NCI-H524 treated with DMSO at 0.1 percent for 48 hours (cell line): ENCODE measurements at places on chromosomes 5 and 9.

- no peak for DNase-seq
Measured at GRCh38 chr5:124410539-124411488, 335.6 kb downstream of the ZNF608 start.

- no peak for DNase-seq
Measured at GRCh38 chr9:1198085-1198484, 147.9 kb downstream of the DMRT2 start.

GRCh38 chr5:131495536-131496399 lies 139.3 kb downstream of the RAPGEF6 start:
- no peak for DNase-seq

DNA sequence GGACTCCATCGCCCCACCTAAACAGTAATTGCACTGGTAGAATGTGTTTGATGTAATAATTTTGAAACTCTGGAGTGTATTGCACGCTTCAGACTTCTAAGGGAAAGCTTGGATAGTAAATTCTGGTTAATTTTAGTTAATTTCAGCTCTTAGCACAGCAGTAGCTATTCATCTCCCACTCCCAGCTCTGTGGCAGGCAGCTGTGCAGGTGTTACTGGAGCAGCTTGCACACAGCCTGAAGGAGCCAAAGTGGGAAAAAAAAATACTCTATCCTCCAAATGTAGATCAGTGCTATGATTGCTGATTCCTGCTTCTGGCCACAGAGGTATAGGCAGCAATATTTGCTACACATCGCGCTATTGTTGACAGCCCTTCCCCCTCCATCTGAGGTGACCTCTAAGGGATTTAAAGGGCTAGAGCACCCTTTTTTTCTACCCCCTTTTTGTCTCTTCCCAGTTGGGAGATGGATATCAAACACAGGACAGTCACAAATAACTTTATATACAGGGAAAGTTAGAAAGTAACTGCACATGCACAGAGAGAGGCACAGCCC lies 97.4 kb downstream of the KCTD16 start:
- DNase-seq, result no peak

GRCh38 chr9:108477529-108478006 lies 378.2 kb downstream of the ACTL7B start:
- no peak for DNase-seq

- no peak for DNase-seq
Measured at GRCh38 chr9:94526271-94526670, 28.6 kb upstream of the PCAT7 start.

DNA sequence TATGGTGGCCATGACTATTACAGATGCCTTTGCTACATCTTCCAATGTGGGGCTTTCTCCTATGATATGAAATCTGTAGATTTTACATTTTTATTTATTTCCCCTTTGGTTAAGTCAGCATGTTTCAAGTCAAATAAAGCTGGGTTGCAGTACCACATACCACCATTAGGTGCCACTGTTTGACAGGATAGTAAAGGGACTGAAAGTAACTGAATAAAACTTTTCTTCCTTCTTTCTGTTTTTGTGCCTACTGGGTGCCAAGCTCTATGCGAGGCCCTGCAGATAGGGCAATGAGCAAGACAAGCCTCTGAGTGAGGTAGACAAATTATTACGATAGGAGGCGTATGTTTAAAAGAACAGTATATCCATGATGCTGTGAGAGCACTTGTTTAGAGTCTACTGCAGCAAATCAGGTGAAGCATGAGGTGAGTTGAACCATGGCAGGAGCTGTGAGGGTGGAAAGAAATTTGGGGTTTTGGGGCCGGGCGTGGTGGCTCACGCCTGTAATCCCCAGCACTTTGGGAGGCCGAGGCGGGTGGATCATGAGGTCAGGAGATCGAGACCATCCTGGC lies 64.8 kb downstream of the GDNF start:
- DNase-seq, result no peak

- no peak for DNase-seq
Measured at GRCh38 chr5:85030316-85031084, 645.8 kb upstream of the EDIL3 start.

DNA sequence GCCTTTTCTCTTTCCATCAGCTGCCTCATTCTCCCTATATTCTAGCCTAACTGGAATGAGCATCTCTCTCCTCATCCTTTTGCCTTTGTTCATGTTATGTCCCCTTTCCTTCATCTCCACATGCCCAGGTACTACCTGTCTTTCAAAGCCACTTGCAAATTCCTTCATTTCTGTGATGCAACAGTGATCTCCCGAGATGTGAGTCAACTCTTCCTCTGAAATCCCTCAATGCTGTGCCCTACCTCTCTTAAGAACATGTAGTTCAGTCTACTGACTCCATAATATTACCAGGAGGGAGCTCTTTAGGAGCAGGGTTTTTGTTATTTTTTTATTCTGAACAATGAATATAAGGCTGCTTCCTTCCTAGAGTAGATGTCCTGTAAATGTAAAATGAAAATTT lies 91.6 kb downstream of the ZNF462 start:
- no peak for DNase-seq

GRCh38 chr9:123218831-123219230 lies 49.6 kb downstream of the STRBP start:
- no peak for DNase-seq

- no peak for DNase-seq
Measured at GRCh38 chr5:132223861-132224260, 3.8 kb downstream of the P4HA2 start.

- no peak for DNase-seq
Measured at GRCh38 chr5:20514145-20514544, 526.1 kb upstream of the CDH18 start.

- no peak for DNase-seq
Measured at GRCh38 chr5:121108725-121109124, 644.6 kb downstream of the PRR16 start.

GRCh38 chr9:106376689-106377088 lies 486.3 kb upstream of the ZNF462 start:
- DNase-seq, result no peak

- no peak for DNase-seq
Measured at GRCh38 chr5:38105231-38105570, 153.2 kb upstream of the EGFLAM start.

- DNase-seq, result no peak
Measured at GRCh38 chr9:76405868-76406267, 11.6 kb upstream of the RFK start.

DNA sequence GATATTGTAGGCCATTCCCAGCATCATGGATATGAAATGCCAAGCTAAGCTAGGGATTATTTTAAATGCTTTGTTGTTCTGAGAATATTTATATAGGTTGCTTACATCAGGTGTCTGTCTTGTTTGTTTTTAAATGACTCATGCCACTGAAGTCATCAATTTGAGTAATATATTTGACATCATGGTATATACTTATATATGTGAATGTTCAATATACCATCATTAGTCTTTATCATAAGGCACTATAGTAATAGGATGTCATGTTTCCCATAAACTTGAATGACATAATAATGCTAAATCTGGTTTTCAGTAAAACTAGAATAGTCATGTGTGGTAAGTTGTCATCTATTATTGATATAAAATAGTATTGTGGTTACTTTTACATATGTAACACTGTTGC lies 13.1 kb downstream of the C9orf85 start:
- no peak for DNase-seq

DNA sequence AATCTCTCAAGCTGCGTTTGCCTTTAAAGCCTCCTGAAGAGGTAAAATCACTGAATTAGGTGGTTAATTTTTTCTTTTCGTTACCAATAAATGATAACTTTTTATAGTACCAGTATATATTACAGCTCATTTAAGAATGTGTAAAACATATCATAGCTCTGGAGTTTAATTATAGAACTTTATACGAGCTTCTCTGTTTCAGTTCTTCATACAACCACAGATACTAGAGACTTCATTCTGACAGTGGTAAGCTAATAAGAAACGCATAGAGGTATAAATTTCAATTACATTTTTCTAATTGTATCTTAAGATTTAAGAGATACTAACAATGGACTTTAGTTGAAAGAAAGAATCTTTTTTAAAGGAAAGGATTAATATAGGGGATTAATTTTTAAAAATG lies 73.9 kb downstream of the PBX3 start:
- DNase-seq, result no peak

DNA sequence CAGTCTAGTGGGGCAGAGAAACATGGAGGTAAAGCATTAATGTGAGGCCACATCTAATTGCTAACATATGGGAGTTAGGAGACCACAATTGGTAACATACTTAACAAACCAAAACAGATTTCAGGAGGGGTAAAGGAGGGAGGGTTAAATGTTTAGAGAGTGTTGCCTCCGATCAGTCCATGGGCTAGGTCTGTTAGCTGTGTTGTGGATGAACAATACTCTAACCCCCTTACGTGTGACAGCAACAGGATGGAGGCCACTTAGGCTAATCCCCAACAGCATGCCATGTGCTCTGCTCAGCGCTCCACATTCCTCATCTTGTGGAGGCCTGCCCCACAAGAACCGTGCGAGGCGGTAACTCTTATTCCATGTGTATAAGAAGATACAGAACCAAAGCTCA lies 167.0 kb downstream of the CRB2 start:
- peak; percentile 33 for DNase-seq

GRCh38 chr9:106653213-106653612 lies 209.8 kb upstream of the ZNF462 start:
- DNase-seq, result no peak

DNA sequence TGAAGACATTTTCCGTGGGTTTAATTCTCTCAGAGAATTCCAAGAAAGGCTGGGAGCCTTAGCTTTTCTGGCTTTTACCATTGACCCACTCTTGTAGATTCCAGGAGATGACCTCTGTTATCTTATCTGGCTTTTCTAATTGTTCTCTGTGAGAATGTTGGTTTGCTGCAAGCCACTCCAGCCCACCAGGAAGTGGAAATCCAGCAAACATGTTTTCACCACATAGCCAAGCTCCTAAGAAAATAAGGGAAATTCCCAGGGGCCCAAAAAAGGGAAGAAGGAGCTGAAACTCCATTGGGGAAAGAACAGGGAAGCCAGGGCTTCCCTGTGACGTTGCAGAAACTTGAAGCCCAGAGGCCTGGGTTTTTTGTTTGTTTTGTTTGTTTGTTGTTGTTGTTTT lies 19.7 kb downstream of the GPR107 start:
- DNase-seq, result no peak

DNA sequence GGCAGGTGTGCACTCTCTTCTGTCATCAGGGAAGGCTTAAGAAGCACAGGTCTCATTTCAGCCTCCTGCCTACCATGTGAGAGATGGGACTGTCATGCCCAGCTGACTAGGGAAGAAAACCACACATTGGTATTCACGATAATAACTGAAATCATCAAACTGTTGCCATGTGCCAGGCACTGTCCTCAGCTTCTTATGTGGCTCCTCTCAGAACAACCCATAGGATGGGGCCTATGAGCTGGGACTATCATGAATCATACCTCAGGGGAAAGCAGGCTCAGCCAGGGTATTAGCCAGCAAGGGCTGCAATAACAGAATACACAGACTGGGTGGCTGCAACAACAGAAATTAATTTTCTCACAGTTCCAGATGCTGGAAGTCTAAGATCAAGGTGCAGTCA lies 3.3 kb downstream of the AFAP1L1 start:
- DNase-seq, result no peak

DNA sequence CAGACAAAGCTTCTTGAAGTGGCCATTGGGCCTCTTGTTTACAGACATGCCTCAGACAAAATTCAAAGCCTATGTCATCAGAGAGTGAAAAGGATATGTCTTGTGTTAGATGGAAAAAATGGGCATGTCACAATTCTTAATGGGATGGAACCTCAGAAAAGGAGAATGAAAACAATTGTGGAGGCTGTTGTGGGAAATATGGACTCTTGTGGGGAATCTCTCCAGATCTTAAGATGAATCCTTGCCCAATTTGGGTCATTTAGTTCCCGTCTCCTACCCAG lies 19.5 kb downstream of the SLC22A5 start:
- DNase-seq, result no peak

DNA sequence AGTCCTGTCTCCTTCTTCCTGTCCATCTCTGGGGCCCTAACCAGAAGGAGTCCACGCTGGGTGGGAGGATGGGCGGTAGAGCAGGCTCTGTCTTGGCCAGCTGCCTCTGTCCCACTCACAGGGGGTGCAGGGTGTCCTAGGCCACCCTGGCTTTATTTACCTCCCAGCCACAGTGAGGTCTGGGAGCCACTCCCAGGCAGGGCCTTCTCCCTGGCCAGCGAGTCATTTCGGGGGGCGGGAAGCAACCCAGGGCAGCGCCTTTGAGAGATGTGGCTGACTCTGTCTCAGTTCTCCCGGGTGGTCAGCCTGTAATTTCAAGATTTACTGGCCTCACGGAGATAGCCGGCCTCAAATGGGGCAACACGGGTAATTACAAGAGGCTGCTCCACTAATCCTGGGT lies 67.4 kb upstream of the PTCH1 start:
- no peak for DNase-seq

GRCh38 chr5:179886190-179886911 lies 21.3 kb downstream of the TBC1D9B start:
- DNase-seq, result no peak

GRCh38 chr9:92661743-92662142 lies 8.2 kb downstream of the IPPK start:
- no peak for DNase-seq

DNA sequence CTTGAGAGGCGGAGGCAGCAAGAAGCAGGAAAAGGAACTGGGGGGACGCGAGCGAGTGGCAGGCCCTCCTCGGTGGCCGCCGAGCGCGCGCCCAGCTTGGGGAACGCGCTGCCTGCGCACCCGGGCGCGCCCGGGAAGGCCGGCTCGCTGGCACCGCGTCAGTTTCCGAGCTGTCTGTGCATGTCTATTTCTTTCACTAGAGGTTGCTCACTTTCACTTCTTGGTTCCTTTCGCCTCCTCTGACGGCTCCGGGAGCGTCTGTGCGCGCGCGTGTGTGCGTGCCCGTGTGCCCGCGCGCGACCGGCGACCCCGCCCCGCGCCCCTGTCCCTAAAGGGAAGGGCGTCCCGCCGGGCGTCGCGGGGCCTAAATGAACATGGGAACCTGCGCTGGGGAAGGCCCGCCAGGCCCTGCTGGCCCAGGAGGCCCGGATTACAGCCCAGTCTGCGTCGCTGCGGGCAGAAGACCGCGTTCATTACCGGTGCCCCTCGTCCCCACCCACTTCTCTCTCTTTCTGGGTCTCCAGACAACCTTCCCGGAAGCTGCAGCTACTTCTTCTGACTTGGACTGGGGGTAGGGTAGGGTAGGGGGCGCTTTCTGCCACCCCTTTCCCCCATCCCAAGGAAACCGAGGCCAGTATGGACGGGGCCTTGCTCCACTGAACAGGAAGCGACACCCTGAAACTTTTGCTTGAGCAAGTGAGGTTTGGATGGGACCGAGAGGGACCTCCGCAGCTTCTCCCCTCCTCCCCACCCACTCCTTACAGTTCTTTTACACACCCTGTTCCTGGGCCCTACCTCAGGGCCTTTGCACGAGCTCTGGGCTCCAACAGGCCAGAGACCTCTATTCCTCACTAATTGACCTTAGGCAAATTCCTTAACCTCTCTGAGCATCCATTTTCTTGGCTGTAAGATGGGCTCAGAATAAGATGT lies 205.8 kb upstream of the IER5L start:
- DNase-seq, result no peak

GRCh38 chr5:56080375-56081052 lies 85.8 kb upstream of the IL6ST start:
- no peak for DNase-seq

DNA sequence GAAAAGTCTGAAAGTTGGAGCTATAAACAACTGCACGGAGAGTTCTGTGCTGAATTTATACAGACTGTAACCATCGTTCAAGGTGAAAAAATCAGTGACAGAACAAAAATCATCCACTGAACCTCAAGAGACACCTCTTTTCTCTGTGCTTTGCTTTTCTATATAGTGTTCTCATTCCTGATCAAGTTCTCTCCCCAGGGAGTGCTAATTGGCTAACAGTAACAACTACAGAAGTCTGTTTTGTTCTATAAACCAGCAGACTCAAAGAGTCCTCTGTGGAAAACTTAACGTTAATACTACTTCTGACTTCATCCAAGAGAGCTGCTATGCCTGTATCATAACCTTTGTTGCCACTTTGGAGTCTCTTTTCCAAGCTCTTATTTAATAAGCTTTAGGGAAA lies 1388.3 kb upstream of the C9orf72 start:
- no peak for DNase-seq
